ENCODE measurements at places on chromosomes 5 and 9. TPM values are rescaled to one million over a fixed set of nuclear protein-coding genes. Genes with fewer than 3 reads are reported as not detected.
A peak's percentile ranks its signal among the peaks of the same experiment; 100 is the strongest.

DNA sequence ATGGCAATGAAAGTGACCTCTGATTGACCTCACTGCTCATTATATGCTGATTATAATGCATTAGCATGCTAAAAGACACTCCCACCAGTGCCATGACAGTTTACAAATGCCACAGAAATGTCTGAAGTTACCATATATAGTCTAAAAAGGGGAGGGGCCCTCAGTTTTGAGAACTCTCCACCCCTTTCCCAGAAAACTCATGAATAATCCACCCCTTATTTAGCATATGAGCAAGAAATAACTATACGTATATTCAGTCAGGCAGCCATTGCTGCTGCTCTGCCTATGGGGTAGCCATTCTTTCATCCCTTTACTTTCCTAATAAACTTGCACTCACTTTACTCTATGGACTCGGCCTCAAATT is 163.1 kb downstream of the ESM1 start:
- DNase-seq, result no peak

DNA sequence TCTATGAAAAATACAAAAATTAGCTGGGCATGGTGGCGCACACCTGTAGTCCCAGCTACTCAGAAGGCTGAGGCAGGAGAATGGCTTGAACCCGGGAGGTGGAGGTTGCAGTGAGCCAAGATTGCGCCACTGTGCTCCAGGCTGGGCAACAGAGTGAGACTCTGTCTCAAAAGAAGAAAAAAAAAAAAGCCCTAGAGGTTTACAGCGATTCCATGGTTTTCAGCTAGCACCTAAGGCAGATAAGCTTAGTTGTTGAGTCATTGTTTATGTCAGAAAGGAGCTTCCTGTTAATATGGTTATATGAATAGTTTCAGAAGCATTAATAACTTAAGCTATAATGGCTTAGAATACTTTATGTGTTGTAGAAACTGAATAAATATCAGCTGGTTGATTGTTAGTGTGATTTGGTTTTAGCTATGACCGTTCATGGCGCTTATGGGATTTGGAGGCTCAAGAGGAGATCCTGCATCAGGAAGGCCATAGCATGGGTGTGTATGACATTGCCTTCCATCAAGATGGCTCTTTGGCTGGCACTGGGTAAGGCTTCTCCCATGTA is 13.0 kb downstream of the RNF183 start:
- DNase-seq, result no peak

DNA sequence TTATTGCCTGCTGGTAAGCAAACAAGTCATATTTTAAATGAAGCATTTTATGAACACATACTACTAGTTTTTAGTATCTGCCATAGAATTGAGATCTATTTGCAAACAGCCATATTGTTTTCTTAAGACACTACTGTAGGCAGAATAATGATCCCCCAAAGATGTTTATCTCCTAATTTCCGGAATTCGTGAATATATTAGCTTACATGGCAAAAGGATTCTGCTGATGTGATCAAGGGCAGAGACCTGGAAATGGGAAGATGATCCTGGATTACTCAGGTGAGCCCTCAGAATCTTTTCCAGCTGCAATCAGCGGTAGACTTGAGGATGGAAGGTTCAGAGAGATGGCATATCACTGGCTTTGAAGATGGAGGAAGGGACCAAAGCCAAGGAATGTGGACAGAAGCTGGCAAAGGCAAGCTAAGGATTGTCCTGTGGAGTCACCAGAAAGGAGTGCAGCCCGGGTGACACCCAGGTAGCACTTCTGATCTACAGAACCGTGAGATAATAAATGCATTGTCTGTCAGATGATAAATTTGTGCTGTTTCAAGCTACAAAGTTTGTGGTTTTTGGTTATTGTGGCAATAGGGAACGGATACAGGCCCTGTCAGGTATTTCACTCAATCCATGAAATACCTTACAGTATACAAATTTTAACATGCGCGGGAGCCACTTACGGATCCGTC is 1.0 kb upstream of the ERCC6L2 start:
- DNase-seq, result no peak

DNA sequence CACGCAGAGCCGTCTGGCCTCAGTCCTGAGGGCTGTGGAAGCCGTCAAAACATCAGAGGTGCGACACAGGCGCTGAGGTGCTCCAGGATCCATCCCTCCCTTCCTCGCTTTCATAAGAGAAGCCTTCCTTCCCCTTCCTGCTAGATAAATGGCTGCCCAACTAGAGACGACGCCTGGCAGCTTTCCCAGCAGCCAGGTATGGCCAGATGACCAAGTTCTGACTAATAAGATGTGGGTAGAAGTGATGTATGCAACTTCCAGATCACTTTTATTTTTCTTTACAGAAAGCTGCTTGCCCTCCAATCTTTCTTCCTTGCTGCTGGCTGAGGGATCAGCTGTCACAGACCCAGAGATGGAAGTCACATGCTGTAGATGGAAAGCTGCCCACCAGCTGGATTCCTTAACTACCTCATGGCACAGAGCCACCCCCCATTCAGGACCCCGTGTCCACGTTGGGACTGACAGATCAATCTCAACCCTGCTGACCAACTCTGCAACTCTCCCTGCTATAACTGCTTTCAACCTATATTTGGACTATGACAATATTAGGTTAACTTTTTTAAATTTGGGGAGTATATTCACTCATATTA is 8.8 kb downstream of the MAPK9 start:
- no peak for DNase-seq

DNA sequence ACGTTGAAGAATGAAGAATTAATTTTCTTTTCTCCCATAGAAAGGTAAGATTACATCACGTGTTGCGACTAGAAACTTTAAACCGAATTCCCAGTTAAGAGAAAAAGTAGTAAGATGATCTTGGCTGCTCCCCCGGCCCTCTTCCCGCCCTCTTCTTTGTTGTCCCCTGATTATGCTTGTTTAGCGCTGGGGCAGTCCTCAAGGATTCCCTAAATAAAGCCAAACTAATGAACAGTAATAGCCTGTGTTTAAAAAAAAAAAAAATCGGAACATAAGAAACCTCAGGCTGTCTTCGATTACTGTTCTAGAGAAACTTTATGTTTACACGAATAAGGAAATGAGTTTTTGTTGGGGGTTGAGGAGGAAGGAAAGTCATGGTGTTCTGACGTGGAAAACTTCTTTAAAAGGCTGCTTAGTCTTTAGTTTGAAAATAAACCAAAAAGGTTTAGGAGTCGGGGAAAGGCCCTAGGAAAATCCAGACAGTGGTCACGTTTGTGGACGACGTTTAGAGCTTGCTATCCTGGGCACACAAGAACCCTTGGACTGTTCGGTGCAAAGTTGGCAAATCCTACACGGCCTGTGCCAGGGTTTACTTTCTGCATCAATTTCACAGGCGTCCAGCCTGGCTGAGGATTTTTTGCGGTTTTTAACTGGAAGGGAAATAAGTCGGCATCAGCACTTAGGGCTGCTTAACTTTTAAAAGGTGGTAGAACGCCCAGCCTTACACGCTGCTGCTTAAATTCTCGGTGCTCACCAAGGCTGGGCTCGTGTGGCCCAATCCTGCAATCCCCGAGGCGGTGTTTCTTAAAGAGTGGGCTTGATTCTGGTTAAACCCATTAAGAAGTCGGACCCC is 1.1 kb upstream of the MAT2B start:
- DNase-seq, result peak; percentile 83

GRCh38 chr5:97550164-97550563 is 367.1 kb upstream of the RIOK2 start:
- peak; percentile 43 for DNase-seq

GRCh38 chr5:171648279-171649074 is 137.1 kb upstream of the SMIM23 start:
- DNase-seq, result no peak

ZFAND5 gene
- 179 TPM for total RNA-seq

RBM18 gene
- 15.7 TPM for total RNA-seq

GRCh38 chr9:134837529-134837928 is 43.1 kb upstream of the FCN2 start:
- no peak for DNase-seq

DNA sequence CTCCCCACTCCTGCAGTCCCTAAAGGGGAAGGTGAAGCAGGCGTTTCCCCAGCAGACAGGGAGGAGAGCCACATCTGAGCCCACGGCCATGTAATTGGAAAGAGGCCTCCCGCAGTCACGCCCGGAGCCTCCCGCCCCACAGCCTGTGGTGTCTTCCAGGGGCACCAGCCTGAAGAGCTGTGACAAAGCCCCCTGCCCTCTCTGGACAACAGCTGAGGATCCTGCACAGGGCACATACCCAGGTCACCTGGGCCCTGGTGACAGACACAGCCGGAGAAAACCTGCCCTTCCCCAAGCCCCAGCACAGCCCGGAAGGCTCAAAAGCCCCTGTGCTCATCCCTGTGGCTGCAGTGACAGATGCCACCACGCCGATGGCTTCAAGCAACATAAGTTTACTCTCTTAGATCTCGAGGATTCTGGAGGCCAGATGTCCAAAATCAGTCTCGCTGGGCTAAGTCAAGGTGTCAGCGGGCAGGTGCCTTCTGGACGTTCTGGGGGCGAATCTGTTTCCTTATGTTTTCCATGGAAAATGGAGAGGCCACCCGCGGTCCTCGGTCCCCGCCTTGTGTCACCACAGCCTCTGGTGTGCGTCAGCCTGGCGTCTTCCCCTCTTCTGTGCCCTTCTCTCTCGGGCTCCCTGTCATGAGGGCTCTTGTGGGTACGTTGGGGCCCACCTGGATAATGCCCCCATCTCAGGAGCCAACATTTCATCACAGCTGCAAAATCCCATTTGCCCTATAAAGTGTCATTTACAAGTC is 71.5 kb downstream of the PSMB7 start:
- no peak for DNase-seq

SPATA6L gene
- not detected for total RNA-seq

- DNase-seq, result no peak
Observed at GRCh38 chr9:136241542-136241941, 4.1 kb downstream of the QSOX2 start.

DNA sequence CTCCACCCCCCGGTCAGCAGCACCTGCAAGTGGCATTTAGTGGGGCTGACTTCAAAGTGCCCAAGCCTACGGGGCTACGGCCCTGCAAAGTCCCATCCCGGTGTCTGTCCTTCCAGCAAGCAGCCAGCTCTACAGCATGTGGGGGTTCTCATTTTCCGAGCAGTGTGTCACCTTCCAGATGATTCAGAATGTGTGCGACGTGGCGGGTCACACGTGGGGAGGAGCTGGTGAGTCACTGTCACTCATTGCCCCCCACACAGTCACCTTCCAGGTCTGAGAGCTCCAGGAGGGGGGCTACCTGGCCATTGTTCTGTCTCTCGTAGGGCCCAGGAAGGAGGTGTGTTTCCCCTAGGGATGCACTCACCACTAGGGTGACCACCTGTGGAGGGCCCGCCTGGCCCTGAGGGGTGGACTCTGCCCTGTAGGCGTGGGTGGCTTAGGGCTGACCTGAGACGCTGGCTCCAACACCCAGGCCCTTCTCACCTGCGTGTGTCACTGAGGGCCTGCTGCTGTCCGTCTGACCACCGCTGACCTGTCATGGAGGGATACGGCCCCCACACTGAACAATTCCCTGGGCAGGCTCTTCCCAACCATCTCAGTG is 70.2 kb downstream of the SEMA4D start:
- no peak for DNase-seq

- DNase-seq, result no peak
Observed at GRCh38 chr5:145463634-145464033, 371.5 kb downstream of the PRELID2 start.

POLE3 gene
- total RNA-seq, result 125 TPM

- DNase-seq, result no peak
Observed at GRCh38 chr9:27198190-27198589, 89.2 kb downstream of the TEK start.

DNA sequence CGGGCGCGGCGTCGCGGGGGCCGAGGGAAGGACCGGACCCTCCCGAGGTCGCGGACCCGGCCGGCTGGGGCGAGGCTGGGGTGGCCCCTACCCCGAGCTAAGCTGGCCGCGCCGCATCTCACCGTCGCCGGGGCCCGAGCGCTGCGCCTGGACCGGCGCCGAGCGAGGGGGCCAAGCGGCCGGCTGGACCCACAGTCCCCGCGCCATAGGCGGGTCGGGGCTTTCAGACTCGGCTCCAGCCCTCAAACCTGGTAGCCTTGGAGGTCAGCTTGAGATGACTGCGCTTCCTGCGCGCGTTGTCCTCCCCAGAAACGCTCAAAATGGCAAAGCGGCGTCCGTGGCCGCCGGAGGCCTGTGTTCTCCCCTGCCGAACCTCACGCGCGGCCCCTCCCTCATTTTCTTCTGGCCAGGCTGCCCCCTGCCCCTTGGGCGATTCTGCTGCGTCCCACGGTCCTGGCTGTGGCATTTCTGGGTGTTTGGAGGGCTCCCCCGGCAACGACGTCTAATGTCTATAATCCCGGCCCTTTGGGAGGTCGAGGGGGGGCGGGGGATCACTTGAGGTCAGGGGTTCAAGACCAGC is 8.7 kb upstream of the GRIN1 start:
- no peak for DNase-seq

CDX1 gene
- not detected for total RNA-seq

GRCh38 chr9:93183131-93183662 is 742 bp upstream of the WNK2 start:
- no peak for DNase-seq

EQTN gene
- total RNA-seq, result not detected

NMUR2 gene
- not detected for total RNA-seq

- no peak for DNase-seq
Observed at GRCh38 chr5:151086905-151087360, 6.1 kb upstream of the TNIP1 start.

DNA sequence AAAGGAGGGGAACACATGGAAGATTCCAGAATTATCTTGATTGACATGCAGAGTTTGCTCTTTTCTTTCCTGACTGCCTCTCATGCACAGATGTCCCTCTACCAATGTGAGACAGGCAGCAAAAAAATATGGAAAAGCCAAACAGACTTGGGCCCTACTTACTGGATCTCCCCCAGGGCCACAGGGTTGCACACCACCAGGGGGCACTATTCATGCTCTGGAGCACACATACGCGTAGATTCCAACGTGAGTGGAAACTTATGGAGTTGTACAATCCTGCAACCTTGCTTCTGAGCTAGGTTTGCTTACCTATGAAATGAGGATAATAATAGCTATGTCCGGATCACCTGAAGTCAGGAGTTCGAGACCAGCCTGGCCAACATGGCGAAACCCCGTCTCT is 319.5 kb downstream of the ARHGEF28 start:
- DNase-seq, result no peak

DNA sequence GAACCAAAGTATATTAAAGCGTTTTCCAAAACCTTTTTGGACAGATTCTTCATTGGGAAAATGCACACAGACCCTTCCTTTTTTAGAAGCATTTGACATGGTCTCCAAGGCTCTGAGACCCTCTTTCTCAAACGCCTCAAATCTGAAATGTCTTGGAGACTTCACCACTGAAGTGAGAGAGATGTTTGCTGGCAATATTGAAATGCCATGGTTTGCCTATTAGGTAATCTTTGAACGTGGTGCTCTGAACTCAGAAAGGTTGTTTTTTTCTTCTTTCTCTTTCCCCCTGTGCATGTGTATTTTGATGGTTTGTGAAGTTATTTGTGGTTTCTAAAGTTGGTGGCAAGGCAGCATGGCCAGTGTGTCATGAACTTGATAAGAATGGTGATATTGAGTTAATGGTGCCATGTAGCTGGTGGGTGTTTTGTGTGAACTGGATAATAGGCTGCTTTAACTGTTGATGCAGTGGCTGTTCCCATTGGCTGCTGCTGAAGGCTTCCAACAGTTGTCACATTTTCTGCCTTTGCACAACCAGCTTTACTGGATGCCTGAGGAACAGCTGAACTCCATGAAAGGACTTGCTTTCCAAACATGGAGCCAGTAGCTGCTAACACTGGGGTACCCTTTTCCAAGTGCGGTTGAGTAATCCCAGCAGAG is 1.7 kb downstream of the PALM2AKAP2 start:
- DNase-seq, result no peak

GRCh38 chr9:2622461-2623287 is 1.1 kb downstream of the VLDLR start:
- no peak for DNase-seq

PCDHB15 gene
- 2.1 TPM for total RNA-seq
